ENCODE measurements at places on chromosomes 4 and X.

DNA sequence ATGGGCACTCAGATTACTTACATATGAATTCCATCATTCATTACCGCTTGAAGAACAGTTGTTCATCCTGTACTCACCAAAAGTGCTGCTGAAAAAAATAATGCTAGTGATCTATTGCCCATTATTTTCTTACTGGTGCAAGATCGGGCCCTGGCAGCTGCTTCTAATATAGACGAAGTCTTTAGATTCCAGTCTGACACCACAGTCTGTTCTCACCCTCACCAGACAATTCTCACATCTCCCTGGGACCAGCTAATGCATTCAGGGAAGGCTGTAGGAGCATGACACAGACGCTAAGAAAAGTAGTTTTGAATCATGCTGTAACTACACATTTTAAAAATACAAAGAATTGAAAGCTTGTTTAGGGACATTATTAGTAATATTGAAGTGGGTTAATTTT is 13.8 kb downstream of the GEMIN8 start:
- no peak for DNase-seq

GRCh38 chrX:111928456-111928855 is 52.5 kb downstream of the TRPC5OS start:
- no peak for DNase-seq

DNA sequence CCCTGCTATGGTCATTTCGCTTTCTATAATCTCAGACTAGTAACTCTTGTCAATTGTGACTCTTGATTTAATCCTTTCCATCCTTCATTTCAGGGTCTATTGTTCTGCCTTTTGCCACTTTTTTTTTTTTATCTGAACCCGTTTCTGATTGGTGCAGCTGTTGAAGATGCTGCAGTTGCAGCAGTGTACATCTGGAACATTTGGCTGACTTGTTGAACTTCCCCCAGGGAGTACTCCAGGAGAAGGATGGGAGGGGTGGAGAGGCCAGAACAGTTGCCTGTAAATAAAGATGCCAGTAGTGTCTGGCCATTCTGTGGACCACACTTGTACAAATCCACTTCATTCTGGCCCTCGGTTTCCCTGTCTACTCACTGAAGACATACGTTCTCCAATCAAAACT is 1.0 kb upstream of the EDA start:
- no peak for DNase-seq

- DNase-seq = peak; percentile 19
These were observed 45.5 kb downstream of the SRPX start for GRCh38 chrX:38175139-38175538.

- no peak for DNase-seq
These were observed 46.4 kb upstream of the PJA1 start for GRCh38 chrX:69211701-69212100.

DNA sequence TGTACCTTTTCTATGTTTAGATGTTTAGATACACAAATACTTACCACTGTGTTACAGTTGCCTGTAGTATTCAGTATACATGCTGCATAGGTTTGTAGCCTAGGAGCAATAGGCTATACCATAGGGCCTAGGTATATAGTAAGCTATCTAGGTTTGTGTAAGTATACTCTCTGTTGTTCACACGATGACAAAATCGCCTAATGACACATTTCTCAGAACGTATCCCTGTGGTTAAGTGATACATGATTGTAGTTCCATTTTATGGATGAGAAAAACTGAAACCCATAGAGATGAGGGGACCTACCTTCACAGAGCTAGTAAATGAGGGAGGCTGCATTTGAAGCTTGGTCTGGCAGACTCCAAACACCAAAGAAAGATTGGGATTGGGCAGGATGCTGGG is 79.4 kb upstream of the EFNB1 start:
- no peak for DNase-seq

DNA sequence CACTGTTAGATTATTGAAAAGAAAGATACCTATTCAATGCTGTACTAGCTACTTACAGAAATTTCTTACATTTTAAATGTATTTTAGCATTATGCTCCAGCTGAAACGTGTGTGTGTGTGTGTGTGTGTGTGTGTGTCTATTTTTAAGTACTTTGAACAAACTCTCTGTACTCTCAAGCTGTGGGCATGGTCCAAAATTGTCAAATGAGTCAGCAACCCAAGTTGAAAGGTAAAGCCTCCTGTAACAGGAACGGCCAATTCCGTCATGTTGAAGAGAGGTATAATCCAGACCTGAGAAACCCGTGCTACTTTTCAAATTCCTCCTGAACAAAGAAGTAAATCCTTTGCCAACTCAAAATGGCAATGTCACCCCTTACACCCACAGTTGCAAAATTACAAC is 20.5 kb downstream of the MAOB start:
- no peak for DNase-seq

DNA sequence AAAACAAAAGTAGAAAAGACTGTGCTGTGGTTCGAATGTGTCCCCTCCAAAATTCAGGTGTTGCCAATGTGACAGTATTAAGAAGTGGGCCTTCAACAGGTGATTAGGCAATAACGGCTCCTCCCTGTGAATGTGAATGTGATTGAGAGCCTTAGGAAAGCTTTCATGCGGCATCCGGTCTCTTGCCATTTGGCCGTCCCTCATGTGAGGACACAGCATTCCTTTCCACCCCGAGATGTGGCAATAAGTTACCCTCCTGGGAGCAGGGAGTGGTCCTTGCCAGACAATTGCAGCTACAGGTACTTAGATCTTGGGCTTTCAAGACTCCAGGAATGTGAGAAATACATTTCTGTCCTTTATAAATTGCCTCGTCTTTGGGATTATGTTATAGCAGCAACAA is 129.3 kb downstream of the CPEB2 start:
- DNase-seq = no peak

DNA sequence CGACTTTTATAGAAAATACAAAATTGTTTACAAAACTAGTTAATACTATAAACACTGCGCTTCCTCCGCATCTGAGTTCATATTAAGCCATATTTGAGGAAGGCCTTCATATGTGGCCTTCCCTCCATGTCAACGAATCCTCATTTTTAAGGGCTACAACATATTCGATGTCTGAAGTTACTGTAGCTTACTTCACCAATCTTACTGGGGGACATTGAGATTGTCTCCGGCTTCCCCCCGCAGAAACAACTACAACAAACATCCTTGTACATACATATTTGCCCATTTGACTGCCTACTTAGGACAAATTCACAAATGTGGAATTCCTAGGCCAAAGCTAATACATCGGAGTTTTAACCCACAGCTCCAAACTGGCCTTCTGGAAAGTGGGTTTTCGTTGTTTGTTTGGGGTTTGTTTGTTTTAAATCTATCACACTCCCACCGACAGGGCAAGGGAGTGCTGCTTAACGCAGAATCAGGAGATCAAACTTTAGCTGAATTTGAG is 581 bp upstream of the FAM114A1 start:
- no peak for DNase-seq

Measured in HTR-8/SVneo (cell line).